ENCODE measurements at places on chromosomes 6 and 20.

- peak; percentile 48 for DNase-seq
Measured at GRCh38 chr20:38032585-38033329, 499 bp downstream of the TTI1 start.

DNA sequence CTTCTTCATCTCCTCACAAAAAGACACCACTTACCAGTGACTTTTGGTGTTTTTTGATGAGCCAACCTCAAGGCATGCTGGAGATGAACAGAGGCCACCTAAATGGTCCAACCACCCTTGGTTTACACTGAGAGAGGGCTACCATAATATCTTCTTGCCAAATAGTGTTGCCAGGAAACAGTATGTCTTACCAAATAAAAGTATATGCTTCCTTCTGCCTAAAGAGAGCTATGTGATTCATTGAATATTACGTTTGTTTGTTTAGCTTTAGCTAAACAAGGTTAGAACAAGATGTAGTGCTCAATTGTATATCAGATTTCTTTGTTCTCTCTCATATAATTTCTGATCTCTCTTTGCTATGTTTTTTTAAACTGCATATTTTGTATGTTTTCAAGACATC, 40.6 kb upstream of the BMP6 start:
- no peak for DNase-seq

DNA sequence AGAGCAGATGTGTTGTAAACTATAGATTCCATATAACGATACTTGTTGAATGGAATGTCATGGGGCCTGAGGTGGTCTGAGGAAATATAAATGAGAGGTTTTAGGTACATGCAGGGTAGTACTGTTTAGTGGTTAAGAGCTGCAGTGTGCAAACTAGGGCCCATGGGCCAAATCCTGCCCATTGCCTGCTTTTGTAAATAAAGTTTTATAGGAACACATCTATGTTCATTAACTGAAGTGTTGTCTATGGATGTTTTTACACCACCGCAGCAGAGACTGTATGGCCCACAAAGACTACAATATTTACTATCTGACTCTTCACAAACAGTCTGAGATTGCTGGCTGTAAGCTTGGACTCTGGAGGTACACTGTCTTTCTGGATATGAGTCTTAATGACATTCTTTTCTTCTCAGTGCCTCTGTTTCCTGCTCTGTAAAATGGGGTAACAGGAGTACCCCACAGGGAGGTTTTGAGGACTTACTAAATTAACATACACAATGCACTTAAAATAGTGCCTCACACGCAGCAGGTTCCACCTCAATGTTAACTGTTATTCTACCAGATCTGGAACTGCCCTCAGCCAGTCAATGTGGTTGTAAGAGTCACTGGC, 12.5 kb downstream of the GCM1 start:
- no peak for DNase-seq

- DNase-seq, result no peak
Measured at GRCh38 chr6:117502580-117502979, 20.1 kb downstream of the DCBLD1 start.

GRCh38 chr20:53149890-53150205, 177.7 kb downstream of the TSHZ2 start:
- DNase-seq, result no peak

- DNase-seq, result no peak
Measured at GRCh38 chr6:144782634-144783033, 497.5 kb downstream of the UTRN start.

DNA sequence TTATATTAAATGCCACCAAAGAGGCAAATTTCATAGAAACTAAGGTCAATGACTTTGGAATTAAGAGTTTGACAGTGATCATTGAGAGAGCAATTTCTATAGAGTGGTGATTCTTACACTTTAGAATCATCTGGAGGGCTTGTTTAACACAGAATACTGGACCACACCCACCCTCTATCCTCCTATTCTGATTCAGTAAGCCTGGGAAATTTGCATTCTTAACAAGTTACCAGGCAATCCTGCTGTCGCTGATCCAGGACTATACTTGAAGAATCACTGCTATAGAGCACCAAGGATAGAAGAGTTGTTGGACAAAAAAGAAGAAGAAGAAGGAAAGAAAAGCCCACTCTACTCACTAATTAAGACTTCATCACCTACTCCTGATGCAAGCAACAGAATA, 21.3 kb upstream of the TBX18 start:
- no peak for DNase-seq

Data from NCI-H2171 (cell line).